Activated CD4-positive, alpha-beta memory T cell treated with anti-CD3 and anti-CD28 coated beads, Interleukin-2, amount 10 ng/mL, durations not matched to agents 7 days and 5 days (primary cell): ENCODE measurements at places on chromosomes 5 and 9. TPM values are rescaled to one million over a fixed set of nuclear protein-coding genes. Genes with fewer than 3 reads are reported as not detected.

The SPATA31C1 gene
- total RNA-seq: not detected

The BRINP1 gene
- not detected for total RNA-seq

DNA sequence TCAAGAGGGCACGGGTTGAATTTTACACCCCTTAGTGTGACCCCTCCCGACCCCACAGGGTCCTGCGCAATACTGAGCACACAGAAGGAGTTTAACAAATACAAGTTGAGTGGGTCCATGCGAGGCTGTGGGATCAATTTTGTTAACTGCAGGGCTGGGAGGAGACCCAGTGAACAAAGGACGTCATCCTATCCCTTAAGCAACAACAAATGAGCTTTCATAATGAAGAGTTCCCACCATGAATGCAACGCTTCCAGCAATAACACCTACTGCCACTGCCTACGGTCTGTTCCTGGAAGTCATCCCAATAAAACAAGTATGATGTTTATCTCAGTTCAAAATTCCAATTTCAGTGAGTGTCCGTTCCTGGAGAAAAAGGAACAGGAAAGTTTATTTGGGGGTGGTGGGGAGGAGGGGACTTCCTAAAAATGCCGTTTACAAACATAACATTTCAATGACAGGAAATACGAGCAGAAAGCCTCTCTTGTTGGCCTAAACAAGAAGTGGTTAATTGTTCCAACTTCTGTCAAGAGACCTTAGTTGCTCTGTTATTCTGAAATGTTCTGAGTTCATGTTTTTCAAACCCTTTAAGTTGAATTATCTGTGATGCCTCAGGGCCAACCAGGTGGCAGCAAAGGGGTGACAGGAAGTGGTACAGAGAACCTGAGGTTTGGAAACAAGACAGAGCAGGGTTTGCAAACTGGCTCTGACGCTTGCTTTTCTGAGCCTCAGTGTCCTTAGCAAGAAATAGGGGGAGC is 65.8 kb upstream of the PLPP6 start:
- peaks cover 29% of the 10 kb centered on the region for H3K4me1 ChIP-seq
- peak; percentile 68 for DNase-seq
- H3K27ac ChIP-seq: peak overlapping the region; percentile 81
- no peaks in the 10 kb centered on the region for H3K36me3 ChIP-seq
- peaks cover 5% of the 10 kb centered on the region for H3K27me3 ChIP-seq
- H3K4me3 ChIP-seq: no peak overlapping the region

DNA sequence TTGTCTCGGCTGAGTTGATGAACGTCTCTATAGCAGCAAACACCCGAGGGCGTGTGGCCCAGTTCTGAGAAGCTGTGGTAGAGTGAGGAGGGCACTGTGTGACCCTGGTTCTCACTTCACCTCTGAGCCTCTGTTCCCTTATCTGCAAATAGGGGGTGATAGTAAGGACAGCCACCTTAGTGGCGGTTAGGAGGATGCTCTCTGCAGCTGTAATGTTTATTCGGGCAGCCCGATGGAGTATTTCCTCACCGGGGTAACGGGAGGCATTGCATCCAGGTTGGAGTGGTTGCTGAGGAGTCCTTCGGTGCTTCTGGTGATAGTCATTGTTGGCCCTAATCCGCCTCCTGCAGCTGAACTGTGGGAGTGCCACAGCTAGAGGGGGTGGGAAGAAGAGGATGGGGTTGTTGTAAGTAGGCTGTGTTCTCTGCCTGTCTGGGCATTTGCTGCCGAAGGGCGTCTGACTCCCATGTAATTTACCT is 13.9 kb downstream of the PRRC2B start:
- H3K27me3 ChIP-seq: no peaks in the 10 kb centered on the region
- H3K27ac ChIP-seq: peak overlapping the region; percentile 65
- DNase-seq: peak; percentile 51
- H3K4me3 ChIP-seq: peak overlapping the region; percentile 55
- peaks cover 22% of the 10 kb centered on the region for H3K36me3 ChIP-seq

- no peak overlapping the region for H3K4me3 ChIP-seq
- H3K4me1 ChIP-seq: peaks cover 9% of the 10 kb centered on the region
- no peak for DNase-seq
- no peaks in the 10 kb centered on the region for H3K27me3 ChIP-seq
Observed at GRCh38 chr9:123775289-123776284, 154.3 kb downstream of the DENND1A start.

- no peak overlapping the region for H3K4me3 ChIP-seq
- H3K4me1 ChIP-seq: no peaks in the 10 kb centered on the region
- no peak overlapping the region for H3K27ac ChIP-seq
- H3K36me3 ChIP-seq: no peaks in the 10 kb centered on the region
- H3K27me3 ChIP-seq: peaks cover 22% of the 10 kb centered on the region
Observed at GRCh38 chr9:115234094-115234493, 116.1 kb upstream of the TNC start.

DNA sequence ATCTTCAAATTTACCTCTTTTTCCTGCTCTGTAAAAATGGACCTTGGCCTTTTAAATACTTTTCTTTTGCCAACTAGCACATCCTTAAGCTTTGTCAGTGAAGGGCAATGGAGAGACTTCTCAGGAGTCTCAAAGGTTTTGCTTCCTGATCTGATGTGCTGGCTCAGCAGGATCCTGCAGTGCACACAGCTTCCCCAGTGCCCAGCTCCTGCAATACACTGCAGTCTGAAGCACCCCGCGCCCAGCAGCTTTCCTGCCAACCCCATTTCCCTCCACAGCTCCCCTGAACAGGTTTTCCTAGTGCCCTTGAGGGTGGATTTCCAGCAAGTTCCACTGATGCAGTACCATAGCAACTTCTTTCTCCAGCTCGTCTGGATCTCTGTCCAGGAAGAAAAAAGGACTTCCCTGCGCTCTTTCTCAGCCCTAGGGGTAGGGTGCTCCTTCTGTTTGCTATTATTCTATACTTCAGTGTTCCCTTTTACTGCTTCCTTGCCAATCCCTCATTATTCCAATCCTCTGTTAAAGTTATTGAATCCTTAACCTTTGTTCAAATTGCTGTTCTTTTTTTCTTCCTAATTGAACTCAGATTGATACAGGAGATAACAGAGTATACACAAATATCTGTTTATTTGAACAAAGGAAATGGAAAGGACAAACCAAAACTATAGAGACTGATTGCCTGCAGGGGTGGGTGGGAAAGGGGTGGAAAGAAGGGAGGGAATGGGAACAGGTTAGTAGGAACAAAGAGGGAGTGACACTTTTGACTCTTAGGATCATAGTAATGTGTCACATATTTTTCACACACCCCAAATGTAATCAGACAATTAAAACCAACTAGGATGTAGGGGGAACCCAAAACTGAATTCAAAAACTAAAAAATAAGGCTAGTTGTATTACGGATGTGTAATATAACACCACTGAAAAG is 8.5 kb downstream of the SNAPC3 start:
- H3K4me3 ChIP-seq: no peak overlapping the region
- H3K36me3 ChIP-seq: peaks cover 72% of the 10 kb centered on the region
- H3K27ac ChIP-seq: no peak overlapping the region
- DNase-seq: no peak
- no peaks in the 10 kb centered on the region for H3K27me3 ChIP-seq

- peak overlapping the region; percentile 23 for H3K4me3 ChIP-seq
- peaks cover 20% of the 10 kb centered on the region for H3K36me3 ChIP-seq
- peak; percentile 21 for DNase-seq
- peak overlapping the region; percentile 89 for H3K27ac ChIP-seq
- H3K27me3 ChIP-seq: no peaks in the 10 kb centered on the region
Observed at GRCh38 chr5:40277161-40277906, 402.4 kb upstream of the PTGER4 start.

DNA sequence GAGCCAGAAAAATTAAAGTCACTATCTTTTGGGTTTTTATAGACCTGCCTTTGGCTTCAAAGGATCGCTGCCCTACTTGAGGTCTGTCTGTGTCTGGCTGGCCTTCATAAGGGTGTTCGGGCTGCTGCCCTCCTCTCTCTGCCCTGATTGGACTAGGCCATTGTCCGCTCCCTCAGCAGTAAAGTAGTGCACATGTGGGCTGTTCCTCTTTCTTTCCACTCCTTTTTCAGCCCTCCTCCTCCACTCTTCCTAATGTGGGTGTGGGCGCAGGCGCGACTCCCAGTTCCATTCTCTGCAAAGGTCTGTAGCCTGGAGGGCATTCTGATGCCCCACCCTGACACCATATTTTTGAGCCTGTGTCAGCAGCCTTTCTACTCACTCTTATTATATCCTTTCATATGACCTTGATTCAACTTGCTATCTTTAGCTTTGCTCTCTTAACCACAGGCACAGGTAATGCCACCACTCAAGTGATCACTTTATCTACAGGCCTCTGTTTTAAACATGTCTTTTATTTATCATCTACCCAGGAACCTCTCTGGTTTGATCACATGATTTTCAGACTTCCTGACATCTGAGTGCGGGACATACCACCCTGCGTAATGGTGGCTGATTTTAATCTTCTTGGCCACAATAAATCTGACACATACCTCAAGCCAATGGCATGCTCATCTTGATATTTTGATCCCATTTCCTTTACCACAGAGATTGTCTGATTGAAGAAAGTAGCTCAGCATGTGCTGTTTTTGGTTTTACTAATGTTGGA is 144.5 kb downstream of the AOPEP start:
- peaks cover 52% of the 10 kb centered on the region for H3K4me1 ChIP-seq
- H3K36me3 ChIP-seq: peaks cover 30% of the 10 kb centered on the region
- H3K27ac ChIP-seq: peak overlapping the region; percentile 91
- H3K4me3 ChIP-seq: no peak overlapping the region

DNA sequence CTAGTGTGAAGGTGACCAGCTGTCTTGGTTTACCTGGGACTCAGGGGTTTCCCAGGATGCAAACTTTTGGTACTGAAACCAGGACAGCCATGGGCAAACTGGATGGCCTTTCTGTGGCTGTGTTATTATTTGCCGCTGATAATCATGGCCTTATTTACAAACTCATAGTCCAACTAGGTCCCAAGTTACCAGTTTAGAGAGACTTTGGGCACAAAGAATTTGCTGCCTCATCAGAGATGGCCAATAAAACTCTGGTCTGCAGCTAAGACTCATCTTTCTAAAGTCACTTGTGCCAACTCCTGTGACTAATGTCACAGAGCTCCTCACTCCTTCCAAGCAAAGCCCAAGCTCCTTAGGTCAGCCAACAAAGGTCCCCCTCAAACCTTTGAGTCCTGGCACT is 47.5 kb upstream of the PLPP6 start:
- H3K4me3 ChIP-seq: no peak overlapping the region
- H3K36me3 ChIP-seq: no peaks in the 10 kb centered on the region
- H3K27ac ChIP-seq: no peak overlapping the region

- H3K27ac ChIP-seq: no peak overlapping the region
- H3K36me3 ChIP-seq: no peaks in the 10 kb centered on the region
- no peak overlapping the region for H3K4me3 ChIP-seq
- no peak for DNase-seq
Observed at GRCh38 chr9:80493258-80493657, 921.5 kb downstream of the TLE4 start.

DNA sequence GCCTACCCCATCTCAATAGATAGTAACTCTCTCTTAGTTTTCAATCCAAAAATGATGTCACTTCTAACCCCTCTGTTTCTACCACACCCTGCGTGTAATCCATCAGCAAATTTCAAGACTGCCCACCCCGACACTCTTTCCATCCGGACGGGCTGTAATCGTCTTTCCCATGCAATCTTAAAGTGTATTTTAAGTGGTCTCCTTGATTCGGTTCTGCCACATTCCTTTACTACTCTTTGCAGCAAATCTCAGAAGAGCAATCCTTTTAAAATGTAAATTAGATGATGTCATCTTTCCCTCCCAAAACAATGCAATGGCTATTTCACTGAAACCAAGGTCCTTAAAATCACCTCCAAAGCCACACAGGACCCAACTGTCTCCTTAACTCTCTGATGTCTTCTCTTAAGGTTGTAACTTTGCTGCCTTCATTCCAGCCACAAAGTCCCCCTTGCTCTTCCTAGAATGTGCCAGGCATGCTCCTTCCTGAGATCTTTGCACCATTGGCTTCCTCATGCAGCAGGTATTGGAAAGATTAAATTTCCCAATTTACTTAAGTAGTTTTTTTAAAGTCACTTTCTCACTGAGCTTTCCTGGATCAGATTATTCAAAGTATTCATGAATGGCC is 932.5 kb upstream of the WWC1 start:
- no peak overlapping the region for H3K4me3 ChIP-seq
- H3K27ac ChIP-seq: no peak overlapping the region
- no peak for DNase-seq
- H3K36me3 ChIP-seq: no peaks in the 10 kb centered on the region

DNA sequence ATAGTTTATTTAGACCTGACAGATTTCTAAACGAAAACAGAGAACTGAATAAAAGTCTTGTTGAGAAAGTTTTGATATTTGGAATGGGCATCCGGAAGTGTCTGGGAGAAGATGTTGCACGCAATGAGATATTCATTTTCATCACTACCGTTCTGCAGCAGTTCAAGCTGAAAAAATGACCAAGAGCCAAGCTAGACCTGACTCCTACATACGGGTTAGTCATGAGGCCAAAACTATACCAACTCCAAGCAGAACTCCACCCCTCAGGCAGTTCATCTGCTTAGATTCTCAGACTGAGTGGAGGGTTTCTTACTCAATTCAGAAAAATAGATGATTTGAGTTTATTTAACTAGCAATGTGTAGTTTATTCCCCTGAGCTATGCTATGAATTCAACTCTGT is 95.4 kb upstream of the ANXA1 start:
- H3K27ac ChIP-seq: no peak overlapping the region
- no peak for DNase-seq
- peaks cover 13% of the 10 kb centered on the region for H3K27me3 ChIP-seq
- H3K36me3 ChIP-seq: no peaks in the 10 kb centered on the region
- no peak overlapping the region for H3K4me3 ChIP-seq

DNA sequence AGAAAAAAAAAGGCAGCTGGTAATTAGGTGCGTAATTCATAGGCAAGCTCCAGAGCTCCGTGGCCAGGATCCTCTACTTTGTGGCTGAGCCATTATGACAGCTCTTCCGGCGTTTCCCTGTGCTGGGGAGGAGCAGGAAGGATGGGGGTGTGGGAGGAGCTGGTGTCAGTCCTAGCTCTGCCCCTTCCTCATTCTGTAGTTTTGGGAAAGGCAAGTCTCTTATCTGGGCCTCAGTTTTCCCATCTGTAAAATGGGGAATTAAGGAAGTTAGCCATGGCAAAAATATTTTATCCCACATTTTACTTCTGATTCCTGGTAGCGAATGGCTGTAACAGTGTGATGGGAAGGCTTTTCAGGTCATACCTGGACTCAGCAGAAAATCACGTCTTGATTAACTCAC is 81.1 kb downstream of the SEC61B start:
- H3K36me3 ChIP-seq: no peaks in the 10 kb centered on the region
- H3K27me3 ChIP-seq: peaks cover 6% of the 10 kb centered on the region
- no peak overlapping the region for H3K27ac ChIP-seq
- no peak for DNase-seq
- no peak overlapping the region for H3K4me3 ChIP-seq

DNA sequence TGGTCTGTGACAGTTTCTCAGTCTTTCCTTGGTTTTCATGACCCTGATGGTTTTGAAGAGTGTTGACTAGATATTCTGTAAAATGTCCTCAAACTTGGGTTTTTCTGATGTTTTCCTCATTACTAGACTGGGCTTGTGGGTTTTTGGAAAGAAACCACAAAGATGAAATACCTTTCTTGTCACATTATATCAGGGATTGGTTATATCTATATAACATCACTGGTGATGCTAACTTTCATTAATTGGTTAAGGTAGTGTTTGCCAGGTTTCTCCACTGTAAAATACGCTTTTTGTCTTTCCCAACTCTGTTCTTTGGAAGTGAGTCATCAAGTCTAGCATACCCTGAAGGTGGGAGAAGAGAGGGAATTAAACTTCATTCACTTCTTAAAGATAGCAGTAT is 3.3 kb upstream of the IL31RA start:
- DNase-seq: no peak
- H3K27me3 ChIP-seq: peaks cover 8% of the 10 kb centered on the region
- H3K27ac ChIP-seq: no peak overlapping the region
- H3K4me3 ChIP-seq: no peak overlapping the region
